ENCODE measurements at places on chromosomes 7 and 10. TPM values are rescaled to one million over a fixed set of nuclear protein-coding genes. Genes with fewer than 3 reads are reported as not detected.

DNA sequence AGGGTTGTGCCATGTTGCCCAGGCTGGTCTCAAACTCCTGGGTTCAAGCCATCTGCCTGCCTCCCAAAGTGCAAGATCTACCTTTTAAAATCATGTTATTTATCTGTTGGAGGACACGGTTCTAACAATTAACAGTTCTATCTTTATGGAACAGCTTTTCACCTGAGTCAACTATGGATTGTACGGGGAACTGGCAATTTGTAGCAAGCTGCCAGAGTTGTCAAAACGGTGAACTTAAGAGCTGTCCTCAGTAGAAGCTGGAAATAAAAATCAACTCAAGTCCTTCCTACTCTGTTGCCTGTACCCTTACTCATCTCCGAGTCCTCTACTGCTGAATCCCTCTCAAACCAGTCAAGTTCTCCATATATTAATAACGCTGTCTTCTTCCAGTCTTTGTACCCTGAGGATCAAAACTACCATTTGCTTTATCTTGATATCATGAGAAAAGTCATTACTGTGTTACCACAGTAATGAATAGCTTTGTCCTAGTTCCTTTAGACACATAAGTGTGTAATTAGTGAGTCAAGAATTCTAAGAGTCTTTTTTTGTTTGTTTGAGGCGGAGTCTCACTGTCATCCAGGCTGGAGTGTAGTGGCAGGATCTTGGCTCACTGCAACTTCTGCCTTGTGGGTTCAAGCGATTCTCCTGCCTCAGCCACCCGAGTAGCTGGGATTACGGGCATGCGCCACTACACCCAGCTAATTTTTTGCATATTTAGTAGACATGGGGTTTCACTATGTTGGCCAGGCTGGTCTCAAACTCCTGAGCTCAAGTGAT lies 28.2 kb downstream of the HBP1 start:
- no peaks in the 10 kb centered on the region for H3K27me3 ChIP-seq
- no peaks in the 10 kb centered on the region for H3K4me1 ChIP-seq
- DNase-seq = no peak
- peaks cover 2% of the 10 kb centered on the region for H3K36me3 ChIP-seq
- no peak overlapping the region for H3K4me3 ChIP-seq
- no peak overlapping the region for H3K27ac ChIP-seq

DNA sequence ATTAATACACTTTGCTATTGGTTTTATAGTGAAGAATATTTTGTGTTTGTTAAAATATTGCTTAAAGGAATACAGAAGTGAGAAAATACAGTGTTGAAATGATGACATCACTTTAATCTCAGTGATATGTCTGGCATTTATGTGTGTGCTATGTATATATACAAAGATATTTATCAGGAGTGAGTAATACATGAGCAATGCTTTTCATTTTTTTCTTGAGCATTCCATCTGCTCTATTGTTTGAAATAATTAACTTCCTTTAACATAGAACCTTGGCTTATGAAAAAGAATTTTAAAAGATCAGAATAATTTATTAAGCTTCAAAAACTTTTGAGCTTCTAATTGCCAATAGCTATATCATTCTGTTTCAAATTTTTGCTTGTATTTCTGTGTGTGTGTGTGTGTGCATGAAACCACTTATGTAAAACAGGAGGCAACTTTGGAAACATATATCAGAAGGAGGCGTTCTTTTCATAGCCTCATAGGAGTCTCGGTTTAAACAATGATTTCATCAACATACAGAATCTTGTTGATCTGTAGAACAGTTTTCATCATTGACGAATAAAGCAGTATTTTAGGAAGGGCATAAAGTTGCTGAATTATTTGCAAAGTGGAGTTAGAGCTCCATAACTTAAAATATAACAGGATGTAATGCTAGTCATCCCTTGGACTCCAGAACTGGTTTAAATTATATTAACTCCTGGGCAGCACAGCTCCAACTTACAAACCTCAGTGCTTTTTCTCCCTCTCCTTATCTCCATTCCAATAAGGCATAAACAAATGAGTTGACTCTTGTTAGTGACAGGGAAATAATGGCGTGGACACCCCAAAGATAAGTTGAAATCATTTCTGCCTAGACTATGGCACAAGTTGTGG lies 228.4 kb upstream of the DGKB start:
- no peak for DNase-seq
- no peak overlapping the region for H3K4me3 ChIP-seq
- no peaks in the 10 kb centered on the region for H3K36me3 ChIP-seq
- H3K4me1 ChIP-seq = no peaks in the 10 kb centered on the region
- H3K27ac ChIP-seq = no peak overlapping the region

- no peak overlapping the region for H3K4me3 ChIP-seq
- H3K36me3 ChIP-seq = no peaks in the 10 kb centered on the region
- no peaks in the 10 kb centered on the region for H3K4me1 ChIP-seq
- no peak overlapping the region for H3K27ac ChIP-seq
Observed at GRCh38 chr7:106045586-106045985, 66.5 kb downstream of the SYPL1 start.

GRCh38 chr10:120514035-120514620 lies 57.1 kb downstream of the PLPP4 start:
- no peaks in the 10 kb centered on the region for H3K4me1 ChIP-seq
- H3K27ac ChIP-seq = no peak overlapping the region
- H3K4me3 ChIP-seq = no peak overlapping the region
- H3K36me3 ChIP-seq = no peaks in the 10 kb centered on the region
- no peak for DNase-seq
- H3K27me3 ChIP-seq = no peaks in the 10 kb centered on the region

DNA sequence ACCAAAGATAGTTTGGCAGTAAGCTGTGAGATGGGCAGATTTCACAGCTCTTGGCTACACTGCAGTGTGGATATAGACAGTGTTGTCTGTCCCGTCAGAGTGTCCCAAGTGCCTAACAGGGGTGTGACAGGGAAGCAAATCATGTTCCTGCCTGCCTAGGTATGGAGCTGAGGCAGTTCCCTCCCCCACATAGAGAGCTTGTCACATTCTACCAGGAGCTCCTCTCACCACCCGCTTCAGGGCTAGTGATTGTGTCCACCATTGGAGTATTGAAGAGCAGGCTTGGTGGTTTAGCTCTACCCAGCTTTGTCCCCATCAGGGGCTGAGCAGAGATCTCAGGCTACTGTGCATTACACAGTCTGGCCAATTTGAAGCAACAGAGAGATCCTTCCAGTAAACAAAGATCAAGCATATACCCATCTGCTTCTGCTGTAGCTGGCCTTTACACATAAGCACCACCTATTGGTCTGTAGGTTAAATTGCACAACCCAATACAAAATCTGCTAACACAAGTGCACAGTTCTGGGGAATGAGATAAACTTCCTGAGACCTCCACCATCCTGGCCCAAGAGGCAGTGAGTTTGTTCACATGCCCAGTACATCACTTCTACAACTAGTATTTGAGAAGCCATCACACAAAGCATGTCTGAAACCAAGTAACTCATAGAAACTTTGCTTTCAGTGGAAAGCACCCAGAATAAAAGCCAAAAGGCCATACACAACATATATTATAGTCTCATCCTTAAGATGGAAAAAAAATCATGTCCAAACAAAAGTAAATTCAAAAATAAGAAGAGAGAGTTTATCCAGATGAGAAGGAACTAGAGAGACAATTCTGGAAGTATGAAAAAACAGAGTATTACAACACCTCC lies 67.3 kb downstream of the GLCCI1 start:
- no peak overlapping the region for H3K27ac ChIP-seq
- no peaks in the 10 kb centered on the region for H3K27me3 ChIP-seq
- H3K4me3 ChIP-seq = no peak overlapping the region
- peaks cover 4% of the 10 kb centered on the region for H3K36me3 ChIP-seq
- DNase-seq = no peak

DNA sequence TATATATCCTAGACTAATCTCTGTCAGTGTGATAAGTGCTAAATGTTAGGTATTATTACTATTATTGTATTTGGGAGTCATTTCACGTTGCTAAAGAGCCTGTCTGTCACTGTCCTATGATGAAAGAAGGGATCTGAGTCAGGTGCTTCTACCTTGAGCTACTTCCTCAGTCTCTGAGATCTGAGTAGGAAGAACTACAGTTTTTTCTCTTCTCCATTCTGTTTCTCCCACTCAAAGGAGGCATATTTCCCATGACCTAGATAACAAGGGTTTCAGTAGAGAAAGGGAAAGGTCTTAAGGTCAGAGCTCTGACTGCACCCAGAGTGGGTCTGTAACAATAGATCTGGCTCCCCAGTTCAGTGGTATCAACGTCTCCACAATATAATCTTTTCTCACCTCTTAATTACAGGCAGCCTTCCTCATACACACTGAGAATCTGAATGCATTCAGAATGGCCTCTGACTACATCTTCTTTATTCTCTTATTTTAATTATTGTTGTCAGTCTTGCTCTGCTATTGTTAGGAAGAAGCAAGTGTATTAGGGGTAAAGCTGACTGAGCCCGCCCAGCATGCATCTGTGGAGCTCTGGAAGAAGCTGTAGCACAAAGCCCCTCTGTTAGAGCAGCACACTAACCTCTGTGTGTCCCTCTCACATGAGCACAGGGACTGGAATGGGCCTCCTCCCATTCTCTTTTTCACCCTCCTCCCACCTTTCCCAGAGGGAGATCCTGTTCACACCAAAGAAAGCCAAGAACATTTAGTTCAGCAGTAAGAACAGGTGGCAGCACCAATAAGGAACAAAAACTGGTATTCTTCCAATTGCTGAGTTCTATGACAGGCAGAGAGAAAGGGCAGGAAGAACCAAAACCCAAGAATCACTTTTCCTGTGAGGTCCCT lies 38.1 kb downstream of the USP54 start:
- DNase-seq = no peak
- H3K27ac ChIP-seq = no peak overlapping the region
- H3K4me3 ChIP-seq = no peak overlapping the region
- no peaks in the 10 kb centered on the region for H3K36me3 ChIP-seq
- H3K4me1 ChIP-seq = no peaks in the 10 kb centered on the region

DNA sequence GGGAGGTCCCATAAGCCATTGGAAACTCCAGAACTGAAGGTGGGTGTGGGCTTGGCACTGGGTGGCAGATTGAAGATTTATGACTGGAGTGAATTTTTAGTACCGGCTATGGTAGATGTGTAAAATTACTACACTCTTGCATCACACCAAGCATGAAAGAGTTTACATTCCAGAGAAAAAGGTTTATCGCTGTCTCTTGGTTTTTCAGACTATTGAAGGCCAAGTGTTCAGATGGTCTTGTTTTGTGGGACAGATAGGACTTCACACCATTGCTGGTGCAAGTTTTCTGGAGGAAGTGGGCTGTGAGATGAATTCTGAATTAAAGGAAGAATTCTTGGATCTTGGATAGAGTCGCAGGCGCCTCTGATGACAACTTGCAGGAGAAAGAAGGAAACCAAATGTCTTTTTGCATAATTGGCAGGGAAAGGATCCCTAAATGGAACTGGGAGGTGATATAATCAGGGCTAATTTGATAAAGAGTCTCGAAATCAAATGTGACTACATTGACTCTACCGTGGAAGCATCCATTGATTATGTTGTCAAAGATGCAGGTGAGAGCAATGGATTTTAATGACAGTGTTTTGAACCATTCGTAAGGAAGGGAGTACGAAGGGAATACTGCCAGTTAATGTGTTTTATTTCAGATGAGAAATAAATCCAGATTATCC lies 14.2 kb upstream of the NMT2 start:
- no peak overlapping the region for H3K4me3 ChIP-seq
- no peaks in the 10 kb centered on the region for H3K36me3 ChIP-seq
- no peaks in the 10 kb centered on the region for H3K4me1 ChIP-seq

GRCh38 chr7:151420144-151420543 lies 10.3 kb upstream of the WDR86 start:
- no peak overlapping the region for H3K4me3 ChIP-seq
- H3K27me3 ChIP-seq = no peaks in the 10 kb centered on the region
- no peaks in the 10 kb centered on the region for H3K36me3 ChIP-seq
- no peak overlapping the region for H3K27ac ChIP-seq
- no peaks in the 10 kb centered on the region for H3K4me1 ChIP-seq
- no peak for DNase-seq

DNA sequence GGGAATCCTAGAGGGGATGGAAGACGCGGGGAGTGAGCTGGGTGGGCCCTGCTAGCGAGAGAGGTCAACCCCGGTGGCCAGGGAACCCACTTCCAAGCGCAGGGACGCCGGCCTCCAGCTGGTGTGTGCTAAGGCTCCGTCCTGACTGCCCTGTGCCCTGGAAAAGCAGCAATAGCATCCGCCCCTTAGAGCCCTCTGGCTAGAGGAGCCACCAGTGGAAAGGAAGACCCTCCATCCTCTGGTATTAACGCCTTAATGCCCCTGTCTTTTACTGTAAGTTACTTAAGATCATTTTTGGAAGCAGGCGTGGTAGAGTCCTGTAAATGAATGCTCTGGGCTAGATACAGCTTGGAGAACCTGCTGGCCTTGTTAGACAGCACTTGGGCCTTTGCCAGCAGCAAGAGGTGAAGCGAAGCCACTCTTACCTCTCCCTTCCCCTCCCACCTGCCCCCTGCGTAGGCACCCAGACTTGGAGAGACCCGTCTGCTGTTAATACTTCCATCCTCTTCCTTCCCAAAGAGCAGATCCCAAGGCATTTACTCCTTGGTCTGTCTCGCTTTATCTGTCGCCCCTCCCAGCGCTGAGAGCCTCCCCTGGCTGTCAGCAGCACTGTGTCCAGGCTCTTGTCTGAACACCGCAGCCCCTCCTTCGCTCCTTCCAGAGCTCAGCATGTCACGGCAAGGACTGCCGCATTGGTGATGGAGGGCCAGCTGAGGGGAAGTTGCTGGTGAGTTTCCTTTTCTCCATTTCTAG lies 4.6 kb downstream of the REPIN1 start:
- no peak overlapping the region for H3K4me3 ChIP-seq
- no peak overlapping the region for H3K27ac ChIP-seq
- H3K36me3 ChIP-seq = no peaks in the 10 kb centered on the region
- no peak for DNase-seq
- H3K27me3 ChIP-seq = no peaks in the 10 kb centered on the region

DNA sequence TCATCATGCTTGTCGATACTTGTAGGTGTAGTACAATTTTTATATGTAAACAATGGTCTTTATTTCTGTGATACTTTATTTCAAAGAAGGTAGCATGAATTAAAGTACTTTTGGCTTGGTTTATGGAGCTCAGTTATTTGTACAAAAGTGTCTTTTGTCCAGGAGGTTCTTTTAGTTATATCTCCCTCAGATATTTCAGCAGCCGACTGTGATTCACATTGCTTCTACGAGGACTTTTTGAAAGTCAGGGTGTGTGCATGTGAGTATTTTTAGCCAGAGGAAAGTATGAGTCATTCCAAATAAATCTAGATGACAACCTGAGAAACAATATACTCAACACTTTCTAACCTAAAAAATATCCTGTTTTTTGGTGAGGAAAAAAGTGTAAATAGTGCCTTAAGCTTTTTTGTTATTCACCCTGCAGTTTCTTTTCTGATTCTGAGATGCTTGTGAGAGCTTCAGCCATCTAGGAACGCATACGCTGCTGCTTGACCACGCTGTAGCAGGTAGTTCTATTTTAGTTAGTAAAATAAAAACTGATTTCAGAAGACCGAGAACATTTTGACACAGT lies 595 bp upstream of the SUN1 start:
- H3K27me3 ChIP-seq = no peaks in the 10 kb centered on the region
- peak overlapping the region; percentile 0 for H3K4me3 ChIP-seq
- no peaks in the 10 kb centered on the region for H3K36me3 ChIP-seq
- no peak for DNase-seq

Gene ETV1
- total RNA-seq = 6.5 TPM

Gene GRM3
- total RNA-seq = not detected

Gene LAMB1
- total RNA-seq = 196 TPM

Gene ACSM6
- 0.99 TPM for total RNA-seq

Gene KMT2E
- total RNA-seq = 143 TPM

Gene CEP55
- total RNA-seq = 1.4 TPM

Gene ZNF804B
- total RNA-seq = not detected
